ENCODE measurements at places on chromosomes 2 and 18. TPM values are rescaled to one million over a fixed set of nuclear protein-coding genes. Genes with fewer than 3 reads are reported as not detected.

ALPG gene
- total RNA-seq = 0.07 TPM

TLX2 gene
- total RNA-seq = not detected

NETO1 gene
- total RNA-seq = not detected

DSC2 gene
- total RNA-seq = 0.07 TPM

KLHL29 gene
- total RNA-seq = 3.1 TPM

CXCR1 gene
- total RNA-seq = not detected

PROKR1 gene
- total RNA-seq = not detected

SCN9A gene
- 0.30 TPM for total RNA-seq

TMEFF2 gene
- total RNA-seq = not detected

SERPINB3 gene
- not detected for total RNA-seq

GALNT13 gene
- total RNA-seq = not detected

ANKRD30B gene
- total RNA-seq = not detected

Data from mammary microvascular endothelial cell (primary cell).